IPS-NIHi11 (cell line): ENCODE measurements at places on chromosomes 16 and 17.

- no peak for DNase-seq
Observed at GRCh38 chr17:56936697-56937322, 23.0 kb upstream of the TRIM25 start.

DNA sequence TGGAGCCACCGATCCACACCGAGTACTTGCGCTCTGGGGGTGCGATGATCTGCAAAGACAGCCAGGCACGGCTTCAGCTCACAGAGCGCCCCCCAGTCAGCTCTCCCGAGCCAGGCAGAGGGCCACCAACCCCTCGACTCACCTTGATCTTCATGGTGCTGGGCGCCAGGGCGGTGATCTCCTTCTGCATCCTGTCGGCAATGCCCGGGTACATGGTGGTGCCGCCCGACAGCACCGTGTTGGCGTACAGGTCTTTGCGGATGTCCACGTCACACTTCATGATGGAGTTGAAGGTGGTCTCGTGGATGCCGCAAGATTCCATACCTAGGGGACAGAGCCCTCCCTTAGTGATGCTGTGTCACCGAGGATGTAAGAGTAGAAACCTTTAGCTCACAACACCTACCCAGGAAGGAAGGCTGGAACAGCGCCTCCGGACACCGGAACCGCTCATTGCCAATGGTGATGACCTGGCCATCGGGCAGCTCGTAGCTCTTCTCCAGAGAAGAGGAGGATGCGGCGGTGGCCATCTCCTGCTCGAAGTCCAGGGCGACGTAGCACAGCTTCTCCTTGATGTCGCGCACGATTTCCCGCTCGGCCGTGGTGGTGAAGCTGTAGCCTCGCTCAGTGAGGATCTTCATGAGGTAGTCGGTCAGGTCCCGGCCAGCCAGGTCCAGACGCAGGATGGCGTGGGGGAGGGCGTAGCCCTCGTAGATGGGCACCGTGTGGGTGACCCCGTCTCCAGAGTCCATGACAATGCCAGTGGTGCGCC, 1.6 kb downstream of the ACTG1 start:
- no peak for DNase-seq

DNA sequence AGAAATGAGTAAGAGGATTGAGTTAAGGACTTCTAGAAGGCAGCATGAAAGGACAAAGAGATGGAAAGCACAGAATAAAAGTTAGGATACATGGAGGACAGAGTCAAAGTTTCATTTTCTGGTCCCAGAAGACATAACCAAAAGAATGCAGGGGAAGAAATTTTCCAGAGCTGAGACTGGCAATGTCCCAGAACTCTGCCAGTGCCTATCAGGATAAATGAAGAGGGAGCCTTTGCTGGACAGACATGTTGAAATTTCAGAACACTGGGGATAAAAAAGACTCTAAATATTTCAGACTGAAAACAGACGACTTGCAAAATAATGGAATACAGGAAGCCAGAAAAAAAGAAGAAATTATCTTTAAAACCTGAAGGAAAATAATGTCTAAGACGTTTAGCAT, 55.7 kb downstream of the NT5M start:
- no peak for DNase-seq

- no peak for DNase-seq
Observed at GRCh38 chr17:30084788-30085187, 31.8 kb upstream of the NSRP1 start.

GRCh38 chr17:60863892-60864707, 186.4 kb downstream of the BCAS3 start:
- DNase-seq = no peak

- DNase-seq = no peak
Observed at GRCh38 chr17:35295686-35296085, 52.8 kb downstream of the SLFN5 start.

GRCh38 chr16:2976201-2976600, 4.0 kb downstream of the PKMYT1 start:
- no peak for DNase-seq

- no peak for DNase-seq
Observed at GRCh38 chr16:76835779-76836300, 355.1 kb upstream of the MON1B start.

- DNase-seq = no peak
Observed at GRCh38 chr17:77458202-77459017, 317.6 kb downstream of the SEC14L1 start.

DNA sequence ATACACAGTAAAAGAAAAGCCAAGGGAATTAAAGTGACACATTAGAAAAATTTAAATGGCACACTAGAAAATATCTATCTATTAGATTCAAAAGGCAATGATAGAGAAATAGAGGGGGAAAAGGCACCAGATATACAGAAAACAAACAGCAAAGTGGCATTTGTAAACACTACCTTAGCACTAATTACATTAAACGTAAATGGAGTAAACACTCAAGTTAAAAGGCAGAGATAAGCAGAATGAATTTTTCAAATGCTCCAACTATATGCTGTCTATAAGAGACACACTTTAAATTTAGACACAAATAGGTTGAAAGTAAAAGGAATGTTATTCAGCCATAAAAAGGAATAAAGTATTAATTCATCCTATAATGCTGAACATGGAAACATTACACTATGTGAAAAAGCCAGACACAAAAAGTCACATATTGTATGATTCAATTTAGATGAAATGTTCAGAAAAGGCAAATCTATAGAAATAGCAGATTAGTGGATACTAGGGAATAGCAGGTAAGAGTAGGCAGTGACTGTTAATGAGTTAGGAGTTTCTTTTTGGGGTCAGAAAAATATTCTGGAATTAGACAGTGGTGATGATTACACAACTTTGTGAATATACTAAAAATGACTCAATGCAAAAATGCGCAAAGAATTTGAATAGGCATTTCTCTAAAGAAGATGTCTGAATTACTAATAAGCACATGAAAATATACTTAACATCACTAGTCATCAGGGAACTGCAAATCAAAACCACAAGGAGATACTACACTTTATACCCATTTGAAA, 92.4 kb downstream of the BRIP1 start:
- DNase-seq = no peak

DNA sequence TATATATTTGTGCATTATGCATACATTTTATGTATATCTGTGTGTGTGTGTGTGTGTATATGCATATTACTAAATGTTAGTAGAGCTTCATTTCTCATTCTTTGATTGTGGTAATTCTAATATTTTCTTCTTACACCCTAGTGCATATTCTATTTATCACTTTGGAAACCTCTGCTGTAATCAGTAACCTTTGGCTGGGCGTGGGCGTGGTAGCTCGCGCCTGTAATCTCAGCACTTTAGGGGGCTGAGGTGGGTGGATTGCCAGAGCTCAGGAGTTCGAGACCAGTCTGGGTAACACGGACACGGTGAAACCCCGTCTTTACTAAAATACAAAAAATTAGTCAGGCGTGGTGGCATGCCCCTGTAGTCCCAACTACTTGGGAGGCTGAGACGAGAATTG, 26.9 kb downstream of the CPSF4L start:
- DNase-seq = no peak

DNA sequence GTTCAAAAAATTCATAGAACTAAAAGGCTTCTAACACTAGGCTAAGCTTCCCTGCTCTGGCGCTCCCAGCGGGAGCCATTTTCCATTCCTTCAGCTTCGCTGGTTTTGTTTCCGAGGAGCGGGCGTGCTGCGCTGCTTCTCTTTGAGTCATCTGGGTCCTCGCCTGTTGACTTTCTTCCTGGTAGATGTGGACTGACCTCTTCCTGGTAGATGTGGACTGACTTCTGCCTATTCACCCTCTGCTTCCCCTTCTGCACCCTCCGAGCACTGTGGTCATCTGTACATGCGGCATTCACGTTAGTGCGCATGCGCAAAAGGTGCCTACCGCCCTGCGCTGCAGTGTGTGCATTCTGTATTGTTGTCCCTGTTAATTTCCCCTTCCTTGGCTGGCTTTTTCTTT, 40.8 kb upstream of the SEC14L1 start:
- no peak for DNase-seq

DNA sequence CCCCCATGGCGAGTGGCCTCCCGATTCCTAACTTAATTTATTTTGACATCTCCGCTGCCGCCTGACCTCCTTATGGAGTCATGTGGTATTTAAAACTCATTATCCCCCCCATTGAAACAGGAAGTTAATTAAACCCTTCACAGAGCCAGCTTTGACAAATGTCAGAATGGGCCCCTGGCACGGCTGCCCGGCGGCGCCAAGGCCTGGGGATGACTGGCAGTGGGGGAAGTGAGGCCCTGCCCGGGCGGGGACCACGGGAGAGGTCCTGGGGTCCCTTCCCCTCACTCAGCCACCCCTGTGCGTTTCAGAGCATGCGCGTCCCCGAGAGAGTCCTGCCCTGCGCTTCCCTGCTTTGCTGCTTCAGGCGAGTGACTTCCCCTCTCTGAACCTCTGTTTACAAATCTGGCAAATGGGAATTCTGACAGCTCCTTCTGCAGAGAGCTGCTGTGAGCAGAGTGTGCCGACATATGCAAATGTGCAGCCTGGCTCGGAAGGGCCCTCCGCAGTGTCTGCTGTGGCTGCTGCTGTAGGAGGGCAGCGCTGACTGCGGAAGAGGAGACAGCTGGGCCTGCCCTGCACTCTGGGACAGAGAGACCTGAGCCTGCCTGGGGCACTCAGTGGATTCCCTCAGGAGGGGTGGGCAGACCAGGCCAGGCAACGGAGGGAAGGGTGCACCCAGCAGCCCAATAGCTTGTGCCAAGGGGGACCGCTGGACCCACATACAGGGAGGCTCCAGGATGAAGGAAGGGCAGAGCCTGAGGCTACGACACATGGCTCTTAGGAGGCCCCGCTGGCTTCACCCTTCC, 4.4 kb upstream of the ZFPM1 start:
- no peak for DNase-seq

- no peak for DNase-seq
Observed at GRCh38 chr17:81999587-81999975, 22.2 kb downstream of the ASPSCR1 start.
